Cardiac septum (tissue), 1 donor: ENCODE measurements at places on chromosomes 12 and 14. TPM values are rescaled to one million over a fixed set of nuclear protein-coding genes. Genes with fewer than 3 reads are reported as not detected.

Gene GSKIP
- total RNA-seq, result 14.6 TPM

Gene DBX2
- 0.19 TPM for total RNA-seq

Gene CD27
- not detected for total RNA-seq

Gene P2RX7
- total RNA-seq, result 0.65 TPM

GRCh38 chr12:116361414-116362223, 84.1 kb upstream of the MED13L start:
- DNase-seq, result no peak

GRCh38 chr12:93757792-93758694, 80.9 kb downstream of the CRADD start:
- DNase-seq, result no peak

DNA sequence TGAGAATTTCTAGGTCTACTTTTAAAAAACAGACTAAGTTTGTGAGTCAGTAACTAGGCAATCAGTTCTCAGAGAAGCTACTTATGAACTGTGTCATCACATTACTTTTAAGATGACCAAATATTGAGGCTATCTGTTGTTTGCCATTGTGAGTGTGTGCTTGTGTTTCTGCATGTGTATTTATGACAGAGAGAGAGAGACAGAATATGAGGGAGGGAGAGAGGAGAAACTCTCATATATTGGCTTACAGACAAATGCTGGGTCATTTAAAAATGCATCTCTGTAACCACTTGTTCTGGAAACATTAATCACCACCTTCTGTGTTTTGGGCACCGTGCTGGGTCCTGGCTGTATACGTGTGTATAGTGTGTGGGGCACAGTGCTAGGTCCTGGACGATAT, 161.5 kb upstream of the FRMD6 start:
- no peak for DNase-seq

- peak; percentile 90 for DNase-seq
Observed at GRCh38 chr12:3242199-3242863, 165.2 kb downstream of the TSPAN9 start.

DNA sequence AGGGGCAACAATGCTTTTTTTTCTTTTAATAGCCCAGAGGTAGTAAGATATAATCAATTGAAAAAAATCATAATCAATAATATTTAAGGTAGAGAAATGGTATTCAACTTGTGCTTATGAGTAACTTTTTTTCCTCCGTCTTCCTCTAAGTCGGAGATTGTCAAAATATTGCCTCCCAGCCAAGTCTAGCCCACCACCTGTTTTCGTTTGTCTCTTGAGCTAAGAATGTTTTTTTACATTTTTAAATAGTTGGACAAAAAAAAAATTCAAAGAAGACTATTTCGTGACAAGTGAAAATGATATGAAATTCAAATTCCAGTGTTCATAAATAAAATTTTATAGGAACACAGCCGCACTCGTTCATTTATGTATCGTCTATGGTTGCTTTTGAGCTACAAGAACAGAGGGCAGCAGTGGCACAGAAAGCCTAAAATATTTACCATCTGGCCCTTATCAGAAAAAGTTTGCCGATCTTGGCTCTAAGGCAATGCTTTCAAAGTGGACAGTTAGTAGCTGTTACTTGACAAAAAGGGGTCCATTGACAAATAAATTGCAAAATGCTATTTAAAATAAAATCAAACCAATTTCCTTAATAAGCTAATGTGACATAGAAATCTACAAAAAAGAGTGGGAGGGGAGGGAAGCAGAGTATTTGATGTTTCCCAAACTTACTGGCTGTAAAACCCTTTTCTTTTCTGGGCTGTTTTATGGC, 40.8 kb upstream of the MAX start:
- no peak for DNase-seq

DNA sequence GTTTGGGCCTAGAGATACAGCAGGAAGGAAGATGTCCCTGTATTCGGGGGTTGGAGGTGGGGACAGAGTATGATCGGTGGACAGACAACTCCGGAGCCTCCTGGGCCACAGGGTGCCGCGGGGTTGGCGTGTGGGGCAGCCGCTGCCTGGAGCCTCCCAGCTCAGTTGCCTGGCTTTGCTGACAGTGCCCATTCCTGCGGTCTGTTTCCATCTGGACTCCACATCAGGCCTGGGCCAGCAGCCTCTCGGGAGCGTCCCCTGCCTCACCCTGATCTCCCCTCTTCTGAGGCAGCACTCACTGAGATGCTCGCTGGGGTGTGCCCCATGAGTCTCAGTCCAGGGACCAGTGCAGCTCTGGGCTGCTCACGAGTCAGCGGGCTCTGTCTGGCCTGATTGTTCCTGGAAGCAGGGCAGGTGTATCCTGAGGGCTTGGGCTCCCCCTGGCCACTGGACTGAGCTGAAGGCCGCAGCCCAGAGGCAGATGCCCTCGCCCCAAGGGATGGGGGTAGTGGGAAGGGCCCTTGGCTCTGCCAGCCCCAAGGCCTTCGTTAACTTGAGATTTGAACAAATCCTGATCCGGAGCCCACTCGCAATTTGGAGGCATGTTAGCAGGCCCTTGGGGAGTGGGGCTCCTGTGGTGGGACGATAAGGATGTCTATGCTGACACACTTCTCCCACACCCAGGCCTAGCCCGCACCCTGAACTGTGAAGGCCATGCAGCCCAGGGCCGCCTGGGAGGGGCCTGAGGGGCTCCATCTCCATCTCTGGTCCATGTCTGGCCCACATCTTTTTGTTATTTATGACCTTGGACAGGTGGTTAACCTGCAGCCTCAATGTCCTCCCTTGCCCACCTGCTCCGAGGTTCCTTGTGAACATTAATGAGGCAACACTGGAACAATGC, 7.5 kb downstream of the HIP1R start:
- peak; percentile 69 for DNase-seq

- no peak for DNase-seq
Observed at GRCh38 chr12:110015132-110015531, 15.9 kb downstream of the ANKRD13A start.

DNA sequence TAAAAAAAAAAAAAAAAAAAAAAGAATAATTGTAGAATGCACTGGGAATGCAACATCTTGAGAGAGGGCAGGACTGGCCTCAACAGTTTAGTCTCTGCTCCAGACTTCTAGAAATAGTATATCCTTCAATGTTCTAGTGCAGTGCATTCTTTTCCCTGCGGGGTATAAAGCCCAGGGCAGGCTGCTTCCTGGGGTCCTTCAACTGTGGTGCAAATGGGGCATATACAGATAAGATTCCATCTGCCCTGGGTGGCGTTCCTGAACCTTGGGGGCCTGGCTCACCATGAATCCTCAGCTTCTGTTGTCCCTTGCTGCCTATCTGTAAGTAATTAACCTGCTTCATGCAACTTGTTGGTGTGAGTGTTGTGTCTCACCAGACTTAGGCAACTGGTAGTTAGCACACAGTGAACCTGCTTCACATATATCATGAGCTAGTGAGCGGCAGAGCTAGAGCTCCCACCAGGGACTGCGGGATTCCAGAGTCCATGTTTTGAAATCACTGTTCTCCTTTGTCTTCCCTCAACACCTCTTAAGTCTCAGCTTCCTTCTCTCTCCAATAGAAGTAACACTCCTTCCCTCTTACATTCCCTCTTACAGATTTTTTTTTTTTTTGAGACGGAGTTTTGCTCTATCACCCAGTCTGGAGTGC, 177.6 kb downstream of the SUDS3 start:
- no peak for DNase-seq

DNA sequence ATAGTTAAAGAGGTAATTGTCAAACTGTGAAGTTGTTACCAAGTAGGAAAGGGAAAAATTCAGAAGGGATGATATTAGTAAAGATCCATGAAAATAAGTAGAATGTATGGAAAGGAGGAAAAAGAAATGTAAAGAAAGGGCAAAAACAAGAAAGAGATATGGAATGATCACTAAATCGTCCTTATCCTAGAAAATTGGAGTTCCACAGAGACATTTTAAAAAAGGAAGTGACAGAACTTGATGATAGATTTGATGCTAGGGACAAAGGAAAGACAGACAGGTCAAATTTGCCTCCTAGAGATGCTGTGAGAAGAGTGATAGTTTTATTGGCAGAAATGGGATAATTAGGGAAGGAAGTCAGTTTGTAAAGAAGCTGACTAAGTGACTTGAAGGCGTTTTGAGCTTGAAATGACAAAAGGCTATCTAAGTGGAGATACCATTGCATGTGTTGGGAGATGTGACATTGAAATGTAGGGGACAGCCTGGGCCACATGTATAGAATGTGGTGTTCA, 20.6 kb downstream of the TTC8 start:
- DNase-seq, result no peak
